Stimulated activated CD8-positive, alpha-beta memory T cell treated with anti-CD3 and anti-CD28 coated beads, Interleukin-4, amount 100 ng/mL, for 1 hour (primary cell): ENCODE measurements at places on chromosomes 5 and 9.

DNA sequence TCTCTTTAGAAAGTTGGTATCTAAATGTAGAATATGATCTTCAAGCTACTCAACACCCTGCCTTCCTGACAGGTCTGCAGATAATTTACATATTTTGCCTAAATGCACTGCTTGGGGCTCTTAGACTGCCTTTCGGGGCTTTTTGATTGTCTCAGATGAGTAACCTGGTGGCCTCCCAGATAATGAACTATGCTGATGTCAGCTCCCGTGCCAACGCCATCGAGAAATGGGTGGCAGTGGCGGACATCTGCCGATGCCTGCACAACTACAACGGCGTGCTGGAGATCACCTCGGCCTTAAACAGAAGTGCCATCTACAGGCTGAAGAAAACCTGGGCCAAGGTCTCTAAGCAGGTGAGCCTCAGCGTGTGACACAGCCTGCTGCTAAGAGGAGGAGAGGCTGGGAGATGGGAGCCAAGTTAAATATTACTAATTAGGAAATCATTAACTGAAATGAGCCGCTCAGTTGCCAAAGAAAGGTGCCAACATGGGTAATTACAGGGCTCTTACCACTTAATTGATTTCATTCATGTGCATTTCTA is 20.8 kb upstream of the CKMT2 start:
- DNase-seq: no peak

DNA sequence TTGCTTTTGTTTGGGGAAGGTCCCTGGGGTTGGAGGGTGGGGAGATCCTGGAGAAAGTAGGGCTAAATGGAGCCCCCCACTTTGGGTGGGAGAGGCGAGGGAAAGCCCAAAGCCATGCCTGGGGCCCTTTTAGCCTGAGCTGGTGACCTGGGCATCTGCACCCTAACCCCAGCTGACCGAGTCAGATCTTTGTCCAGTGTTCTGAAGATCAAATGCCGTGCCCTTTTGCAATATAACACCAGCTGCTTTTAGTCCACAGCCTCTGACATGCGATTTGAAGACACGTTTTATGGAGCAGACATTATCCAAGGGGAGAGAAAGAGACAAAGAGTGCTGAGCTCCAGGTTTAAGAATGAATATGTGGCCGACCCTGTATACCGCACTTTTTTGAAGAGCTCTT is 416.5 kb downstream of the KDM4C start:
- no peak for DNase-seq

- no peak for DNase-seq
These were observed 70.8 kb downstream of the ERAP1 start for GRCh38 chr5:96736937-96737336.

- no peak for DNase-seq
These were observed 93.4 kb upstream of the ITGA2 start for GRCh38 chr5:52895572-52896413.

DNA sequence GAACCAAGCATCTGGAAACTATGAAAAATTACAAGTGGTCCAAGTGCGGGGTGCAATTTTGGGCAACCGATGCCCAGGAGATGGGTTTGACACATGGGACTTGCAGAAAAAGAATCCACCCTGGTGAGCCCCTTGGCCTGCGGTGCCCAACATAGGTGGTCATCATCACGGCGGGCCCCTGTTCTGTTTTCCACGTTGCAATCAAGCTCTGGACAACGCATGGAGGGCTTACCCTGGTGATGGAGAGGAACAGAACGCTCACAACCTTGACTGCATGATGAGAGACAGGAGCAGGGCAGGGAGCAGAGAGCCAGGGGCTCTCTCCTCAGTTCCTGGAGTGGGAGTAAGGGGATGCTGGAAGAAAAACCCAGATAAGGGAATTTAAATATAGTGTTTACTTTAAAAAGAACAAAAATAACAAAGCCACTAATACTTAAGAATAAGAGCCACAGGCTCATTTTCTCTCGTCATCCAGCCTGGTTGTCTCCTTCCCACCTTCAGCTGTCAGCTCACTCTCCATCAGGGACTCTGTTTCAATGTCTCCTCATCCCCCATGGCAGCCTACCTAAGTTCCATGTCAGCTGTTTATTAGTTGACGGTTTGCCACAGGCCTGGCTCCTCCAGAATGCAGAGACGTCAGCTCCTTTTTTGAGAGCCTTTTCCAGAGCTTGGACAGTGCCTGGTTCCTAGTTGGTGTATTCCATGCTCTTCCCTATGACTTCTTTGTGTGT is 172.1 kb downstream of the GADD45G start:
- DNase-seq: no peak

- no peak for DNase-seq
These were observed 9.3 kb downstream of the CER1 start for GRCh38 chr9:14713187-14713767.

DNA sequence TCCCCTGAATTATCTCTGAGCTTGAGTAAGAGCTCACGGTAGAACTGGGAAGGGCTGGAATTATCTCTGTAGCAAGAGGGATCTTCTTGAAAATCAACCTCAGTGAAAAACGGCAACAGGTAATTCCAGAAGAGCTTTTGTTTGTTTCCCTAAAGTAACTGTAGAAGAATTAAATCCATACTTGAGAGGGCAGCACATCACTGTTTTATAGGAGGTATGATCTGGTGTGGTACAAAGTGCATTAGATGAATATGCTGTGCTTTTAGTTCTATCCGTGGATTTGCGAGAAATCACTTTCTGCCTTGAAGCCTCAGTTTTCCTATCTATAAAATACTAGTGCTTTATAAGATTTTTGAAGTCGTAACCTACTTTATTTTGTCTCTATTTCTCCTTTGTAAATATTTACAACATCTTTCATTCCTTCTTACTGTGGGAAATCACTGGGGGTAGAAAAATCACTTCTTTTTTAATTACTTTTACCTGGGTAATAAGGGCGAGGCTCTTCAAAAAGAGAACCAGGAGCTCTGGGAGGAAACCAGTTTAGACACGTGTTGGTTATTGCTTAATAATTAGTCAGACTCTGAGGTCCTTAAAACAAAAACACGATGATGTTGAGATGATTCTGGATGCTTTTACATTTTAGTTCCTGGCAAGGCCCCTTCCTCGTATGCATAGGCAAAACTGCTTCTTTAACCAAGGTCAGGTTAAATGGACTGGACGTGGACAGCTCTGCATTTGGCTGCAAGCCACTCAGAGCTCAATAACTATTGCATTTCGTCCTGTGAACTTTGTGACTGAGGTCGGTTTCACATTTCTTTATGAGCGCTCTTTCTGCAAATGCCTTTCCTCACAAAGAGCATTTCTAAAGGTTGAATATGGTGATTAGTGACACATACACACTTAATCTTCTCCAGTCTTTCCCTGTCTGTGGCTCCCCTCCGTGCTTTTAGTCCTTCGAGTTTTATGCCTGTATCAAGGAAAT is 376.1 kb downstream of the BRINP1 start:
- DNase-seq: no peak

DNA sequence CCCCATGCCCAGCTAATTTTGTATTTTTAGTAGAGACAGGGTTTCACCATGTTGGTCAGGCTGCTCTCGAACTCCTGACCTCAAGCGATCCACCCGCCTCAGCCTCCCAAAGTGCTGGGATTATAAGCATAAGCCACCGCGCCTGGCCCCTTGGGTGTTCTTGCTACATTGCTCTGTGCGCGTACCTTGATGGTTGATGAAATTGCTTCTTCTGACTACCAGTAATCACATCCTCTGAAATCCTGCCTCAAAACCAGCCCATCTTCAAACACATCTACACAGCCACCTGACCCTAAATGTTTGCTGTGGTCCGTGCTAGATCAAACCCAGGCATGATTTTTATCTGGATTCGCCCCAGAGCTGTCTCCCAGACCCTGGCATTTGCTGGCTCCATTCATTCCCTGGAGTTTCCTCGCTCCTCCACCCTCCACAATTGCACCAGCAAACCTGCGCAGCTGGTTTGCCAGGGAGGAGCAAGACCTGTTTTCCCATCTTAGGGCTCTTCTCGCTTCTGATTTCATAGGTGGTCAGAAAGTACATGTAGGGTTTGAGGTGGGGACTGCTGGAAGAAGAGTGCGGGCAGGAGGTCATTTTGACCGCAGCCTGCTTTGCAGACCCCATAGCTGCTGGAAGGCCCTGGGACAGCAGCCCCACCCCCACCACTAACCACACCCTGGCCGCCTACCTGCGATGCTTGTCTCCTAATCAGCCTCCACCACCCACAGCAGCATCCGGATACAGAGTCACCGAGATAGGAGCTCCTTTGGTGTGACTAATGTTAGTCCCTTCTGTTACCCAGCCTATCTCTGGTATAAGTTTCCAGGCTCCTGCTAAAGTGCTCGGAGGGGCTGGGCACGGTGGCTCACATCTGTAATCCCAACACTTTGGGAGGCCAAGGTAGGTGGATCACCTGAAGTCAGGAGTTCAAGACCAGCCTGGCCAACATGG is 22.7 kb downstream of the SWI5 start:
- no peak for DNase-seq

DNA sequence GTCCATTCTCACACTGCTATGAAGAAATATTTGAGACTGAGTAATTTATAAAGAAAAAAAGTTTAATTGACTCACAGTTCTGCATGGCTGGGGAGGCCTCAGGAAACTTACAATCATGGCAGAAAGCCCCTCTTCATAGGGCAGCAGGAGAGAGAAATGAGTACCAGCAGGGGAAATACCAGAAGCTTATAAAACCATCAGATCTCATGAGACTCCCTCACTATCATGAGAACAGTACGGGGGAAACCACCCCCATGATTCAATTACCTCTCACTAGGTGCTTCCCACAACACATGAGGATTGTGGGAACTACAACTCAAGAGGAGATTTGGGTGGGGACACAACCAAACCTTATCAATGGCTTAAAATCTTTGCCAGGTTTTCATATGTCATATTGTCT is 20.3 kb upstream of the TENT4A start:
- no peak for DNase-seq

GRCh38 chr5:120380644-120381043 is 83.5 kb upstream of the PRR16 start:
- DNase-seq: no peak

DNA sequence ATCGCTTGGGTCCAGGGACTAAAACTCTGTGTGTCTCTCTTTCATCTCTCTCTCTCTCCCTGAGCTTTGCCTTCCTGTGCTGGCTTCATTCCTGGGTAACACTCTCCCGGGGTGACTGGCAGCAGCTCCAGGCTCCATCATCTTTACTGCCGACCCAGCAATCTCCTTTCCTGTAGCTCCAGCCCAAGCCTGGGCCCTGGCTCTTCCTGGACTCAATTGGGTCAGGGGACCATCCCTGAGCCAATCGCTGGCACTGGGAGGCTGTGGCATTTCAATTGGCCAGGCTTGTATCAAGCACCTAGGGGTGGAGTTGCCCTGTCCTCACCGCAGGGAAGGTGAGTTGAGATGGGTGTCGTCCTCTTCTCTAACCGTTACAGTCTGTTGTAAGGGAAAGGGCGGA is 31.9 kb downstream of the FAM240B start:
- DNase-seq: no peak

DNA sequence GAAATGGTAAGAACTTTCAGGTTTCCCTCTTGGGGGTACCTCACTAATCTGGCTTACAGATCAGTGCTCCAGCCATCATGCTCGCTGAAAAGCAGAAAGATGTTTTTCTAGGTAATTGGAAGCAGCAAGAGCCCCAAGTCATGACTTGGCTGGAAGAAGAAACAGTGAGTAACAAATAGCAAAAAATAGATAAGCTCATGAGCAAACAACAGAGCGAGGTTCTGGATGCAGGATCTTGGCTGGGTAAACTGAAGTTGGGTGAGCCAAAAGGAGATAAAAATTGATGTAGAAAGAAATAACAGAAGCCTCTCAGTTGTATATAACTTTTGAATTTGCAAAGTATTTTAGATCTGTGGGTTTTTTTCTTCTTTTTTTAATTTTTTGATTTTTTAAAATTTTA is 110.1 kb downstream of the INSYN2B start:
- no peak for DNase-seq
